ENCODE measurements at places on chromosomes 2 and 18. TPM values are rescaled to one million over a fixed set of nuclear protein-coding genes. Genes with fewer than 3 reads are reported as not detected.
A peak's percentile ranks its signal among the peaks of the same experiment; 100 is the strongest.

DNA sequence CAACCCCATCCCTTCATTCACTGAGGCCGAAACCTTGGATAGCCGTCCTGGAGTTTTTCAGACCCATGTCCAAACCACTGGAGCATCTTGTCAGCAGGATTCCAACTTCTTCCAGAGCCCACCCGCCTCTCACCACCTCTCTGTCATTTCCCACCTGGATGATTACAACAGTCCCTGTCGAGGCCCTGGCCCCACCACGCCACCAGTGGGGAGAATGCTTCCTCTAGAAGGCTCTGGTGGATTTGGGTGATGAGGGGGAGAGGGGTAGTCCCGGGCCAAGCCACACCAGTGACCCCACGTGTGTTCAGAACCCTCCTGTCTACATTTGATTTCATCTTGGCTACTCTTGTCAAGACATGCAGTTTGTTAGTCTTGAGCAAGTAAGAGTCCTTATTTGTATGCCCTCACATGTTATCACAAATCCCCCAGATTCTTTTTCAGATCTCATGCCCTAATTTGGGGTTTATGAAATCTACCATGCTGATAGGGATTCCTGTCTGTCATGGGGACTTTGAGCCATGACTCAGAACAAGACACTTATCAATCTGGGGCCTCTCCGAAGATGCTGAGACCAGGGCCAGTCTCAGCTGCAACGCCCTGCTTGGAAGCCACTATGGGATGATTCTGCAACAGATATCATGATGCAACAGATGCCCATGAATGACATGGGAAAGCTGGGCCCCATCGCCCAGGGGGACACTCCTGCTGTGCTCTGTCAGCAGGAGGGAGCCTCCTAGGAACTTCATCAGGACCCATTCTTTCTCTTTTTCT lies 186.1 kb downstream of the ZFP36L2 start:
- DNase-seq, result peak; percentile 95

GRCh38 chr18:77088963-77089722 lies 43.4 kb downstream of the MBP start:
- no peak for DNase-seq

DNA sequence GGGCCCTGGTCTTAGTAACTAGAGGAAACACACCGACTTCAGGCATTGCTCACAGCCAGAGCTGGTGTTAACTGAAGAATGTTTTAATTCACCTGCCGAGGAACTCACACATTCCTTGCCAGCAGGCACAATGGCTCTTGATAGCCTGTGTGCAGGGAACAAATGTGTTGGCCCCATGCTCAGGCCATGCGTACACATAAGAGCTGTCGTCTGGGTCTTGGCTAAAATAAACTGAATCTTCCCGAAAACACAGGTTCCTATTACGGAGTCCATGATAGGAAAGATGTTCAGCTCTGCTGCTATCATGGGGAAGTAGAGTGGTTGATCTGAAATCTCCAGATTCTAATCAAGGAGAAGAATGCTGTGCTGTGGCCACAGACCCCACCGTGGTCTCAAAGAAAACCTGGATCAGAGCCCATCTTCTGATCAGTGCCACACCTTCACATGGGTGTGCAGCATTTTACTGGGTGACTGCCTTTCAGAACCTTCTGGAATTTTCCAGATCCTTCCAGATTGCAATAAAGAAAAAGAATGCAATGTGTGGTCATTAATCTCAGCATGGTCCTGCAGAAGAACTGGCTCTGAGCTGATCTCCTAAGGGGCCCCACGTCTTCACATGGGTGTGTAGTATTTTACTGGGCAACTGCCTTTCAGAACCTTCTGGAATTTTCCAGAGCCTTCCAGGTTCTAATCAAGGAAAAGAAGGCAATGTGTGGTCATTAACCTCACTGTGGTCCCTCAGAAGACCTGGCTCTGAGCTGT lies 17.2 kb downstream of the MBP start:
- DNase-seq, result peak; percentile 22

- no peak for DNase-seq
Observed at GRCh38 chr18:73254564-73254963, 386.8 kb upstream of the NETO1 start.

GRCh38 chr2:19885791-19886190 lies 16.0 kb downstream of the TTC32 start:
- DNase-seq, result no peak

DNA sequence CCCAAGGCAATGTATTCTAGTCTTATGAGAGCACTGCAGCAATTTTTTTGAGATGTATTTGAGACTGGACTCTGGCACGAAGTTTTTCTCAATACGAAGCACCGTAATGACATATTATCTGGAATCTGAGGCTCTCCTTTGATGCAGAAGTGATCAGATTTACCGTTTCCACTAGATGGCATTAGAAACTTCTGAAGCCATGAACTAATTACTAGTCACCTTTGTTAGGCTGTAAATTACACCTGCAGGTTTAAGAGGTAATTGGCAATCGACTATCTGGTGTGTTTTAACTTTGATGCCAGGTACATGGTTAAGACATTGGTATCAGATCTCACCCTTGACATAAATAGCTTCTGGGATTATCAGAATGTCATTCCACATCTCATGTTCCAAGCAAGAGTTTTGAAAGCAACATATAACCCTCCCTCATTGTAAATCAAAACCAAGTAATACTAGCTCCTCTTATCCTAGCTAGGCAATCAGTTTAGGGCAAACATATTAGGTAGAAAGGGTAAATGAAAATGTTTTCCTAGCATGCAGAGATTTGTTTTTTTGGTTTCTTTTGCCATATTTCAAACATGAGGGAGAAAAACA lies 254.6 kb upstream of the SPRED2 start:
- no peak for DNase-seq

SERPINB13 gene
- total RNA-seq, result 5.9 TPM

AQP12A gene
- not detected for total RNA-seq

REG3A gene
- total RNA-seq, result not detected
